GM13976 (cell line): ENCODE measurements at places on chromosomes 5 and 9.

DNA sequence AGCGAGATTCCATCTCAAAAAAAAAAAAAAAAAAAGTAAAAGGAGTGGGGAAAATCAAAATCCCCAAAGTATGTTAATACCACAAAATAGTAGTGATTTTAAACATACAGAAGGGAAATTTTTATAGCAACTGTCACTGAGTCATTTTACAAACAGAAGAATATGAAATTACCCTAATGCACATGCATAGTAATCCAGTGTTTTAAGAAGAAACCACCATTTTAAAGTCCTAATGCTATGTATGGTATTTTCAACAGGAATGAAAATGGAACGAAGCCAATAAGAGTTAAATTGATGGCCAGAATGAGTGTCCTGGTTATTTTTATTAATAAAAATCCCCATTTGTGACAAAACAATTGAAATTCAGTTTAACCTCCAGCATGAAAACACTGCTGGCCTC is 26.7 kb upstream of the NXNL2 start:
- no peak for DNase-seq

DNA sequence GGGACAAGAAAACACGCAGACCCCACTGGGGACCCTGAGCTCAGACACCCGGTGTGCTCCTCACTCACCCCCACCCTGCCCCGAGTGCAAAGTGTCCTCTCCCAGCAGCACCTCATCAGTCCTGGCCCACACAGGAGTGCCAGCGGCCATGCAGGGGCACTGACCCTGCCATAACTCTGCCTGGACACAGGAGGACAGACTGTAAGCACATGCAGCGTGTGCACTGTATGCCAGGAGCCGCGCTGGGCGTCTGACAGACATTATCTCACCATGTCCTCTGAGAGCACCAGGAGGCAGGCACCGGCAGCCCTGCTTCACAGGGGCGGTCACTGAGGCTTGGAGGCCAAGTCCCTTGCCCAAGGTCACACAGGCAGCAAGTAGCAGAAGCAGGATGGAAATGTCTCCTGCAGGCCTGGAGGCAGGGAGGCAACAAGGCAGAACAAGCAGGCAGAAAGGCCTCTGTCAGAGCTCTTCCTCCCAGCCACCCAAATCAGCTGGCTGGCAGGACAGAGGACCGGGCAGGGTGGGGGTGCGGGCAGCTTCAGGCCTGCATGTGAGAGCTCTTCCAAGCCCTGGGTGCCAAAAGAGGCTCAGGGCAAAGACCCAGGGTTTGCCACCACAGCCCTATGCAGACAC is 8.4 kb downstream of the EEIG1 start:
- DNase-seq: no peak

- DNase-seq: no peak
Measured at GRCh38 chr5:1030801-1031271, 22.2 kb downstream of the NKD2 start.

- peak; percentile 74 for DNase-seq
Measured at GRCh38 chr9:135087489-135087792, at the start of gene OLFM1. OLFM1 (plus strand) TSS chr9:135087668; CDS start chr9:135087990, 322 bp downstream.
